ENCODE measurements at places on chromosomes 16 and 17.

DNA sequence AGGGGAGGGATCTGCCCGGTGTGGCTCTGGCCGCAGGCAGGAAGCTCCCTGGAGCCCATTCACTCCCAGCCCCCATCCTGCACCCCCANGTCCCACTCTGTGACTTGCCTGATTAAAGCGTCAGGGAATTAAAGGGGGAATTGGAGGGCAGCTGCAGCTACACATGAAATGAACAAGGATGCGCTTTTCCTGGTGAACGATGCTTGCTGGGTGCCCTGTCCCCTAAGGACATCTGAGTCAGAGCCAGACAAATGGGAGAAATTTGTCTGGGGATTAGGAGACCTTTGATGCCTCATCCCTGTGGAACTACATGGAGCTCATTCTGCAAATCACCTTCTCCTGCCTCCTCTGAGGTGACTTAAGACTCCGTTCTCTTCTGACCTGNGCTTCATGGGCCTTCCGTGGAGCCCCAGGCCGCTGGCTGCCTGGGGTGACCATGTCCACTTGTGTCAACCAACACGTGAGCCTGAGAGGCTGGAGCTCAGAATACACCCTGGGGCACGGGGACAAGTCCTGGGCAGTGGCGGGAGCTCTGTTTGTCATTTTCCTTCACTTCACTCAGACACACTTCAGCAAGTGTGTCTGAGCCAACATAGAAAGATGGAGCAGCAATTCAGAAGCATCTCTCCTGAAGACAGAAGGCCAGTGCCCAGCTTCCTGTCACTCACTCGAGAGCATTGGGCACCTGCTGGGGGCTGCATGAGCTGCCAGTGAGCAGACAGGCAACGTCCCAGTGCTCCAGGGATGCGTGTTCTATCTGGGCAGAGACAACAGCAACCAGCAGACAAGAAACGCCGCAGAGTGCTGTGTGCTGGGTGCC is 54.1 kb downstream of the METRNL start:
- DNase-seq, result no peak

GRCh38 chr17:416293-417206 is 63.9 kb upstream of the RPH3AL start:
- no peak for DNase-seq

- no peak for DNase-seq
These were observed 11.7 kb upstream of the GFAP start for GRCh38 chr17:44926821-44927525.

DNA sequence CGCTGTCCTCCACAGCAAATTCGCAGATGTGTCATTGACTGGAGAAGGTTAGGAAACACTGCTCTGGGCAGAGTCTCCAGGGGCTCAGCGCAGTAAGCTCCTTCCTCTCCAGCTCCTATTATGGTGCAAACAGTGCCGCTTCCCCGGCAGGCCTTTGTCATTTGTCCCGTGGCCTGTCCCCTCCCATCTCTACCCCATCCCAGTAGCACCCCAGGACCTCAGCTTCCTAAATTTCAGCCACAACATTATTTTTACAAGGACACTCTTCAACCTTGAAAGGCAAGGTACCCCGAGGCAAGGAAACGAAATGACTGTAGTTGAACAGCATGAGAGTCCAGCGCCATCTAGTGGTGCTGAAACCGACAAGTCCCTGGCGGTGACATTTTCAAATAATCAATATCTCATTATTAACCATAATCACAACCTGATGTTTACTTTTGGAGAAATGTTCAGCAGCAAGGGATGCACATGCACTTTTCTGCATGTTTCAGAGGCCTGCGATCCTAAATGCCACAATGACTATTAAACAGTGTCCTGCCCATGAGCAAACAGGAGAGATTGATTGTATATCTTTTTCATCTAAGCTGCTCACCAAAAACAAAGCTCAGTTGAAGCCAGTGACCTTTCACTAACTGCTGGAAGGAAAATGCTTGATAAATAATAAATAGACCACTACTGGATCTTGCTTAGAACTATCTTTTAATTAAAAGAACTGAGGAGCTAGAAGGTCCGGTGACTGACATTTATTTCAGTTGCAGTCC is 16.5 kb downstream of the MRPS23 start:
- peak; percentile 37 for DNase-seq

DNA sequence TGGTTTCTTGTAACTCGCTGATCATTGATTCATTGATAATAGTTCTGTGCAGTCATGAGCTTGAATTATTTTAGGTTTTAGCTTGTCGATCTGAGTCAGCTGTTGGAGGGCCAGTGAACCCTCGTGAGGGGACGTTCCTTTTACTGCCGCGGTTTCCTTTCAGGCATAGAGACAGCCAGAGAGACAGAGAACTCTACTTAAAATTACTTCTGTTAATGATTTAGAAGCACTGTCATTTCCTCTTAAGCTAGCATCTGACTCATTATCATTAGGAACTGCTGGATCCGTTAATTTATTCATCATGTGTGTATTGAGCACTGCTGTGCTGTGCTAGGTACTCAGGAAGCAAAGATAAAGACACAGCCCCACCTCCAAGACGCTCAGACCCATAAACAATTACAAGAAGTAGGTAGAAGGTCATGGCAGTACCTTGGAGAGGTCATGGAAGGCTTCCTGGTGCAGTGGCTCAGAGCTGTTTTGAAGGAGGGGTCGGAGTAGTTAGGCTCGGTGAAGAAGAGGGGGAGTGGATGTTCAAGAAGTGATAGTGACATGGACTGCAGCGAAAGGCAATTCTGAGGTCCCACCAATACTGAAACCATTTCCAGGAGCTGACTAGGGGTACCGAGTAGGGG is 3.3 kb downstream of the PGS1 start:
- DNase-seq, result no peak

GRCh38 chr17:16936536-16937310 is 35.2 kb downstream of the TNFRSF13B start:
- DNase-seq, result no peak

GRCh38 chr17:79010304-79010646 is 711 bp upstream of the CANT1 start:
- no peak for DNase-seq

DNA sequence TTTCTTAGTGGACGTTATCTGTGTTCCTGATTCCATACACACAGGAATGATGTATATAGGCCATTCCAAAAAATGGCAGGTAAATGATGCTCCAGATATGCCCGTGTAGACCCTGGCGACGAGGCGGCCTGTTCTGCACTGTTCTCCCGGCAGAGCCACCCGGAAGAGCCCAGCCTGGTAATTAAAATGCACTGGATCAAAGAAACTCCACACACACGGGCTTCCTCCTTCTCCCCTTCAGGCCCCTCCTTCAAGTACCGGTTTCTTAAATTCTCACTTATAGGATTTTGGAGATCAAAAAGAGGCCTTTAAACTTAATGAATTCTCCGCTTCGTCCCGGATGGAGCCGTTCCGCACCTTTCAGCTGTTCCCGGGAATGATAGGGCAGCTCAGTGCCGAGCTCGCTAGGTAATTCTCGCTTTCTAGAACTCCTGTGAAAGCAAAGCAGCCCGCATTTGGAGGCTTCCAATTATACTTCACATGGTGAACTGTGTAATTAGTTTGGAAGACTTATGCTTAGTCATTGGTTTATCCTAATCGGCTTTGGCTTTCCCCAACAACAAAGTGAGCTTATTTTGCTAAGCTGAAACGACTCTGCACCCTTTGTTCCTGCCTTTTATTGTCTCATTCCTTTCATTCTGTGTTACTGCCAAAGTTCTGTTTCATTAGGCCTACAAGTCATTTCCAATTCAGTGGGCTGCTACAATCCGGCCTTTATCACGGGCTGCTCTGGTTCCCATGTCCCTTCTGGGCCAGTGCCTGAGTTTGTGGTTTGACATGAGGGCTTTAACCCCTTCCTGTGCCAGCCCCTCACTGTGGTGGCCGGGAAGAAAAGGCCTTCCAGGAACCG is 150.0 kb downstream of the MSI2 start:
- no peak for DNase-seq

DNA sequence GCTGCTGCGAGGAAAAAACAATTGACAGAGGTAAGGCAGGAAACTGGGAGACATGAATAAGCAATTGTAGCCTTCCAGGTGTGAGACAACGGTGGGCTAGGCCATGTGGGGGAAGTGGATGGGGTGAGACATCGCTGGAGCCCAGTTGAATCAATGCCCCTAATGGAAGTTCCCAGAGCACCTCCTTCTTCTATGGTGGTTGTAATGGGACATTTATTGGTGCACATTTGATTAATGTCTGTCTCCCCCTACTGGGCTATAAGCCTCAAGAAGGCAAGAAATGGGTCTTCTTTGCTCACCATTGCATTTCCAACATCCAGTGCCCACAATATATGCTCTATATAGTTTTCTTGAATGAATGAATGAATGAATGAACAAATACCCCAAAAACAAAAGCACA is 22.7 kb upstream of the CD300E start:
- no peak for DNase-seq

Measured in stimulated activated CD4-positive, alpha-beta T cell treated with anti-CD3 and anti-CD28 coated beads, TNF-alpha, amount 100 ng/mL, for 1 hour (primary cell).